ENCODE measurements at places on chromosomes 13 and 19.

- DNase-seq = no peak
These were observed 38.7 kb downstream of the NFIX start for GRCh38 chr19:13033819-13034611.

GRCh38 chr13:109918179-109918711 lies 131.9 kb upstream of the IRS2 start:
- no peak for DNase-seq

DNA sequence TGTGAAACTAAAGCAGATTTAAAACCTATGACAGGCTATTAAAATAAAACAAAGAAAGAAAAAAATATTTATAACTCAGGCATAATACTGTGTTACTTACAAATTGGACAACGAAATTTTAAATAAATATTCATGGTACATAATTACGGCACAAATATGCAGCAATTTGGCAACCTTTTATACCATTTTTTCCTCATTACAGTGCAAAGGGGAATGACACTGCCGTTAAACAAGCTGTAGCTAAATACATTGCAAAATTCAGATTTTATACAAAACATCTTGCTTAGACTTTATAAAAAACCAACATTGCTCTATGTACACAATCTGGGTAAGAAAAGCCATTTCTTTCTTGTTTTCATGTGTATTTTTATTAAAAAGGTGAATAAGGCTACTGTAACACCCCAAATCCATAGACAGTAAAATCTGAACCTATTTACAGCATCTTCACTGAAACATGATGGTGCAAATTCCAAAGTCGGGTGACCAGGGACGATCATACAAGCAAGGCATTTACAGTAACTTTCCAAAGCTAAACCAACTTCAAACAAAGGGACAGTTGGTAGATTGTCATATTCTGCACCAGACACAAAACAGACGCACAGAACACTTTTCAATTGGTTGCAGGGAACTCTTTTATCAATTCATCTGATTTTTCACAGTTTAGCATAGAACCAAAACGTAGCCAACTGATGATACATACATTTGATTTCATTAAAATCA lies 45.5 kb downstream of the EFNB2 start:
- no peak for DNase-seq

- no peak for DNase-seq
These were observed 213.6 kb downstream of the FOXO1 start for GRCh38 chr13:40452741-40453334.

- no peak for DNase-seq
These were observed 297.8 kb upstream of the DACH1 start for GRCh38 chr13:72164811-72165210.

GRCh38 chr13:35851356-35851755 lies 279.8 kb downstream of the DCLK1 start:
- no peak for DNase-seq

DNA sequence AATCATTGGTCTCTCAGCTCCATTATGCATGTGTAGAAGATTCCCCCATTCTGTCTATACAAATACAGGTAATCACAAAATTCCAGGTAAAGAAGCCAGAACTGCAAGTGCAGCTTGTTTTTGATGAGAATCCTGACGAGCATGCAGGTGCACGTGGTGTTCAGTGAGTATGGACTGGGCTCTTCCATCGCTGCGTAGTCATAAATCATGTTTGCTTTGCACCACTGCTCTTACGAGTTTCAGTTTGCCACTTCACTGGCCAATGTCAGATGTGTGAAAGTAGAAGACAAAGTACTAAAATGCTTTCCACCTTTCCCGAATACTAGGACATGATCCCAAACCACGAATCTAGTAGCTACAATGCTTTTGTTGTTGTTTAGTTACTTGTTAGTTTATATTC lies 390.7 kb downstream of the LIG4 start:
- DNase-seq = no peak

DNA sequence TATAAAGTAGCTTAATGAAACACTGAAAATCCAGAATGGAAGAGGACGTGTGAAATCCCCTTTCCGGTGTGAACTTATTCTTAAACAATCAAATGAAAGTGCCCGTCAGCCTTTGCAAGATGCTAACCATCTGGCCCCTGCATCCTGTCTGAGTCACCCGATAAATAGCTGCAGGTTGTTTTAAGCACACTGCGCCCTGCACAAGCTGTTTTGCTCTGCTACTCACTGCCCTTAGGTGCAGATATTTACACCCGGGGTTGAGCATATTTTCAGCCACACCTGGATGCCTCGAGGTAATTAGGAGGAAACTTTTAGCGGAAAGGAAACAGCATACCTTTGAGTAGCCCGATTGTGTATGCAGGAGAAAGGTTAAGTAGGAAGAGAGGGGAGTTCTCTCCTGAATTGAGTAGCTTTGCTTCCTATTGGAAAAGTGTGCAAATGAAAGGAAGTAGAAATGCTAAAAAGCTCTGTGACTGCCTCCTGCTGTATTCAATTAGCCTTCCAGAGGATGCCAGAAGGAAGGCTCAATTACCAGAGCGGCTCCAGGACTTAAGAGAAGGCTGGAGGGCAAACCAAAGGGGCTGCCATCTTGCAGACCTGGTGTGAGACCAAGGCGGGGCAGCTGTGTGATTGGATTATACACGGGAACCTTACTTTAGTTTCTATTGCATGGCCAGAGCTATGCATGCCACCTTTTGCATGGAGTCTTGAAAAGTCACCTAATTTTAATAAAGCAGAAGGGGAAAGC lies 42.5 kb downstream of the IRS2 start:
- no peak for DNase-seq

DNA sequence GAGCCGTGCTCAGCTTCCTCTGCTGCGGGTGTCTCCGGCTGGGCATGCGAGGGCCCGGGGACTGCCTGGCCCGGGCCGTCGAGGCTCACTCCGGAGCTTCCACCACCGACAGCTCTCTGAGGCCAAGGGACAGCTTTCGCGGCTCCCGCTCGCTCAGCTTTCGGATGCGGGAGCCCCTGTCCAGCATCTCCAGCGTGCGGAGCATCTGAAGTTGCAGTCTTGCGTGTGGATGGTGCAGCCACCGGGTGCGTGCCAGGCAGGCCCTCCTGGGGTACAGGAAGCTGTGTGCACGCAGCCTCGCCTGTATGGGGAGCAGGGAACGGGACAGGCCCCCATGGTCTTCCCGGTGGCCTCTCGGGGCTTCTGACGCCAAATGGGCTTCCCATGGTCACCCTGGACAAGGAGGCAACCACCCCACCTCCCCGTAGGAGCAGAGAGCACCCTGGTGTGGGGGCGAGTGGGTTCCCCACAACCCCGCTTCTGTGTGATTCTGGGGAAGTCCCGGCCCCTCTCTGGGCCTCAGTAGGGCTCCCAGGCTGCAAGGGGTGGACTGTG lies 1.2 kb downstream of the S1PR4 start:
- no peak for DNase-seq

- no peak for DNase-seq
These were observed 22.3 kb upstream of the CYSLTR2 start for GRCh38 chr13:48631441-48631840.

DNA sequence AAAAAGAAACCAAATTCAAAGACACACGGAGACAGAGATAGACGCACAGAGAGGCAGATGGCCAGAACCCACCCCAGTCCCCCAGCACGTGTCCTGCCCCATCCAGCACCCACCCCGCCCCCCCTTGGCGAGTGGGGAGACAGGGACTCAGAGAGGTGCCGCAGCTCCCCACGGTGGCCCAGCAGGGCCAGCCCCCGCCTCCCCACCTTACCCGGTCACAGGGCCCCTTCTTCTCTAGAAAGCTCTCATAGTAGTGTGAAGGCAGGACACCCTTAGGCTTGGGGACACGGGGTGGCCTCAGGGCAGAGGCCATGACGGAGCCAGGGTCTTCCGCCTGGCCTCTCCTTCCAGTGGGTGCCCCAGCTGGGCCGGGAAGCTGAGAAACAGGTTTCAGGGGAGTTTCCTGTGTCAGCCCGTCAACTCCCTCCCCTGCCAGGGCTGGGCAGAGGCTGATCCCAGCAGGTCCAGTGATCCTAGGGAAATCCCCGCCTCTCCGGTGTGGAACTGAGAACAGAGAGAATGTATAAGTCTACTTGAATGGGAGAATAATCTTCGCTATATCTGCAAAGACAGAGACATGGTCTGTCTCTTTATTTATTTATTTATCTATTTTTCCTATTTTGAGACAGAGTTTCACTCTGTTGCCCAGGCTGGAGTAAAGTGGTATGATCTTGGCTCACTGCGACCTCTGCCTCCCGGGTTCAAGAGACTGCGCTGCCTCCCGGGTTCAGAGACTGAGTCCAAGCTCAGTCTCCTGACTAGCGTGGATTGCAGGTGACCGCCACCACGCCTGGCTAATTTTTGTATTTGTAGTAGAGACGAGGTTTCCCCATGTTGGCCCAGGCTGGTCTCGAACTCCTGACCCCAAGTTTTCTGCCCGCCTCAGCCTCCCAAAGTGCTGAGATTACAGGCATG lies at the start of gene STAP2:
STAP2 (minus strand) TSS at position 387 of the 915 bp plus-strand sequence; CDS start at position 313, 74 bp downstream.
- no peak for DNase-seq

DNA sequence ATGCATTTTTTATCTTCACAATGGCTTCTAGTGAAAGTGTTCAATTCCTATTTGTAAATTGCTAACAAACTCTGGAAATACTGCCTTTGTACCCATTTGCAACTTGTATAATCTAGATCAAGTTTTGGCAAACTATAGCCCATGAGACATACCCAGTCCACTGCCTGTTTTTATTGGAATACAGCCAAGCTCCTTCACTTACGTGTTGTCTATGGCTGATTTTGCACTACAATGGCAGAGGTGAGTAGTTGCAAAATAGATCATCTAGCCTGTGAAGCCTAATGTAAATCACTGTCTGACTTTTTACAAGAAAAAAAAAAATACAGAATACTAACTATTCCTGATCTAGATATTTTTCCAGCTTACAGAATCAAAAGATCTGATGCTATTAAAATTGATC lies 37.1 kb downstream of the DZIP1 start:
- DNase-seq = no peak

DNA sequence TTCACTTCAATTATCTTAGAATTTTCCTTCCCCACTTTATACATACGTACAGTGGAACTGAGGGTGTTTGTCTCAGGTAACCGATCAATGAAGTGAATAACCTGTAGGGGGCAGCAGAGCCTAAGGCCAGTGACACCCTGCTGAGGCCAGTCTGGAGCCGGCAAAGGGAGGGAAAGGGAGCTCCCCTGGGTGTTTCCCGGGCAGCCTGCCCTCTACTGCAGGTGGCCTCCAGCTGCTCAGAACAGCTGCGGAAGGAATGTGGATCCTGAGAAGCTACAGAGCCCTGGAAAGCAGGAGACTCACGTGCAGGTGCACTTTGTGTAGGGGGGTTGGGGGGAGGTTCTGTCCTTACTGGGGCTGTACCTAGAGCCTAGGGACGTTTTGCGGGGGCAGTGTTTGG lies 832 bp upstream of the ZNF491 start:
- peak; percentile 55 for DNase-seq

GRCh38 chr13:40664350-40665125 lies 1.9 kb downstream of the FOXO1 start:
- DNase-seq = no peak

- DNase-seq = peak; percentile 11
These were observed 38.9 kb downstream of the TEX29 start for GRCh38 chr13:111359237-111359915.

Measured in iPS DF 6.9 (cell line).